ENCODE measurements at places on chromosomes 6 and 20.

DNA sequence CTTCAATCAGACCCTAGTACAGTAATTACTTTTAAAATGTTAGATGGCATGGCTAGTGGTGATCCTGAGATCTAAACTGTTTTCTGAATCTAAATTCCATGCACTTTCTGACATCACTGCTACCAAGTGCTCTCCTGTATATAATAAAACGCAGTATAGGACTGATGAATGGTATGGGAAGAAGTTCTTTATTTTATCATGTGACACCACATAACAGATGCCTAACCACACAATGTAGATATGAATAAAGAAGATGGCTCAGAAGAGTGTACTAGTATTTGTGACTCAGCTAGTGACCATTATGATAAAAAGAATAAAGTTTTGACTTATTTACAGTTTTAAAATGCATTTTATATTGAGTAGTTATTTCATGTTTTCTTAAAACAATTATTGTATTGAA is 8.5 kb downstream of the NDUFAF4 start:
- DNase-seq: no peak

DNA sequence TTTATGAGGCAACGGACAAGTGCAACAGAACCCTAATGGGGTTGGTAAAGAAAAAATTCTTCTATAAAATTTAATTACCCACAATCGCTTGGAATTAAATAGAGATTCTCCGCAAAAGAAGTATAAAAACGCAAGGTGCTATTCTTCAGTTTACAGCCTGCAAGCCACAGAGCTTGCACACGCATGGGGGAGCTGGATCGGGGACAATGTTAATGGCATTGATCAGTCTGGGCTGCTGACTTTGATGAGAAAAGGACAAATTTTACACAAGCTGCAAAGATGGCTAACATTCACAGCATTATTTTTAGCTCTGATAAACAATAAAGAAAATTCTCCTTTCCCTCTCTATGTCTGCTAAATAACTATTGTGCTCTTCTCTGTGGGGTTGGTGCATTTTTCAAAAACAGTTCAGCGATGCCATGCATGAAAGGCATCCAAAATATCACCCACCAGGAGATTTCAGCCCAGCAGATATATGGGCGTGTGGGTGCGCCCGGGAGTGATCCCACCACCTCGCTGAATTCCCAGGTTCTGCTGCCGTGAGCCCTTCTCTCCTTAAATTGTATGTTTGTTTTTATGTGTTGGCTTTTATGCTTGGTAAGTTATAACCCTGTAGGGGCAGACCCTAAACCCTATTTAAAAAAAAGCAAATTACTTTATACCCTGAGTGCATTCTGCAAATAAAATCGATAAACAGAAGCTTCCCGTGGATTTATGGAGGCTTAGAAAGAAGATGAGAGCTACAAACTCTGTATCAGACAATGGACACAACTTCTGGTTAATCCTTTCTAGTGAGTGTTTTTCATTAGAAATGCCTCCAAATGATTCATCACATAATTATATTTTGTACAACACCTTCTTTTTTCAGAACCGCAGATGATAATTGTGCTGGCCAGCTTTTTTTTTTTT is 55.6 kb downstream of the NOX3 start:
- no peak for DNase-seq

GRCh38 chr20:41405436-41405835 is 38.8 kb upstream of the EMILIN3 start:
- DNase-seq: no peak

DNA sequence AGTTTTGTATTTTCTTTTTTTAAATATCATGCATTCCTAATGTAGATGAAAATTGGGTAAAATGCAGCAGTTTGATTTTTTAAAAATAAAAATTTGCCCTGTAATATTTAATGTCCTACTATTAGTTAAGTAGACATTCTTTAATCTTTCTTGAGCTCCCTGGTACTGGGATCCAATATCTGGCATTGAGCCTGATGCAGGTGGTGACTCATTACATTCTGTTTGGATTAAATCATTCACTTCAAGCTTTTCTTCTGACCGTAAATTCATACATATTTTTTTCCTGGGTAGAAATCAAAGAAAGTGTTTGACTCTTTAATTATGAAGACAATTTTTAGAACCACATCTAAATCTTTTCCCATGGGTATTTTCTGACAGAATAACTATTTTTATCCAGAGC is 768.8 kb upstream of the SLC35B3 start:
- DNase-seq: no peak

- no peak for DNase-seq
Measured at GRCh38 chr6:170234419-170234818, 56.5 kb downstream of the DLL1 start.

DNA sequence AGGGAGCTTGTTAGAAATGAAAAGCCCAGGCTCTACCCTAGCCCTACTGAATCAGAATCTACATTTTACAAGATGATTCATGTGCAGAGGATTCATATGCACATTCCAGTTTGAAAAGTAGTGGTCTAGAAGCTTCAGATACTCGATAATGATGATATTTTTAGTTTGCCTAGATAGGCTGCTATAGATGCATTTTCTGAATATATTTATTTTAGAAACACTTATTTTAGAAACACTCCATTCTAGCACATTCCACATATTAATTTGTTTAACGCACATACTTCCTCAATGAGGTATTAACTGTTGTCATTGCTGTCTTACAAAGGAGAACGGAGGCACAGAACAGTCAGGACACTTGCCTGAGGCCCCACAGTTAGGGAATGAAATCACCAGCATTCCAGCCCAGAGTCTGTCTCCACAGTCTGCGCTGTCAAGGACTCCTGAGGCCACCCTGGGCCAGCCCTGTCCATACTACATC is 64.4 kb downstream of the SNAP25 start:
- DNase-seq: no peak

DNA sequence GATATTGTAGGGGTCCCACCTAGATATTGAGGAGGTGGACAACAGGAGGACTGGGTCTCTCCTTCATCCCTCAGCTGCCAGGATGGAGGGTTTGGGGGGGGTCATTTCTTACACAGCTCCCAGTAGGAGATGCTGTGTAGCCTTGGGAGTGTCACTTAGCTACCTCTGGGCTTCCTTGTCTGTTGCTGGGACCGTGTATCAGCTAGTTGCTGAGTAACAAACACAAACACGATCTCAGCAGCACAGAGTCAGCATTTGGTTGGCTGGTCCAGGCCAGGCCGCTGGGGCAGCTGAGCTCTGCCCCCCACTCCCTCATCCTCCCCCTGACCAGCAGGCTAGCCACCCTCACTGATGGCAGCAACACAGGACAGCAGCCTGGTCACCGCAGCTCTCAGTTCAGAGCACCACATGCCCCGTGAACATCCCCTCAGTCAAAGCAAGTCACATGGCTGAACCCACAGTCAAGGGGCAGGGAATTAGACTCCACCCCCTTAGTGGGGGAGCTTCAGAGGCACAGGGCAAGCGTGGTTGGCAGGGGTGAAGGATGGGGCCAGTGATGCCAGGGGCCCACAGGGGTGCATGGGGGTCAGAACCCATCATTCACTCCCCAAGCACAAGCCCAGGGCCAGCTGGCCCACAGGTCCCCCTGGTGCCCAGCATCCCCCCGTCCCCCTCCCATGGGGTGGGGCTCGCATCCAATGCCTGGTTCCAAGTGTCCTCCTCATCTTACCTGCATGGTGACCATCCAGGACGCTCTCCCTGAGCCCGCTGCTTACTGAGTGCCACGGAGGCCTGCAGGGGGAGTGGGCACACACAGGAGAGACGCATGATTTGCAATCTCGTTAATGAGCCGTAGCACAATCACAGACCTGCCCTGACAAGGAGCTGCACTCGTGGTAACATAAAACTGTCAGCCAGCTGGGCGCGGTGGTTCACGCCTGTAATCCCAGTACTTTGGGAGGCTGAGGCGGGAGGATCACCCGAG is 112.4 kb downstream of the TAF4 start:
- no peak for DNase-seq

- no peak for DNase-seq
Measured at GRCh38 chr6:1657116-1657770, 47.5 kb downstream of the FOXC1 start.

DNA sequence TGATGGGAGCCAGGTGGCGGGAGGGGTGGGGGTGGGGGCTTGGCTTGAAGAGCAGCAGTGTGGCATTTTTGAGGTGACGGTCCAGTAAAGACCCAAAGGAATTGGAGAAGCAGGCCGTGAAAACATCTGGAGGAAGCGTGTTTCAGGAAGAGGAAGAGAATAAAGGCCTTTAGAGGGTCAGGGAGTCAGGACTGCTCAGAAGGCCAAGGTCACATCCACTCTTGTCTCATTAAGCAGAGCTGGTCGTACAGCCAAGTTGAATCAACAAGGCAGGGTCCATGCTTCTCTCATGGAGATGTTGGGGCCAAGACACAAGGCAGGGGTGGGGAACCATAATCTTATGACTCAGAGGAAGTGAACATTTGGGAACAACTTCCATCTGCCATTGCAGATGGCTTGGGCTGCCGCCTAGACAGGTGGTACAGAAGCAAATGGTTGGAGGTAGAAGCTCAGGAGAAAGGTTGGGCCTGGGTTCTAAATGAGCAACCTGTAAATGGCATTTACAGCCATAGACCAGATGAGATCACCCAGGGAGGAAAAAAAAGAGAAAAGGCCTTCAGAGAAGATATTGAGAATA is 179.6 kb downstream of the TTLL2 start:
- no peak for DNase-seq
